H7 (cell line): ENCODE measurements at places on chromosomes 12 and 14.

DNA sequence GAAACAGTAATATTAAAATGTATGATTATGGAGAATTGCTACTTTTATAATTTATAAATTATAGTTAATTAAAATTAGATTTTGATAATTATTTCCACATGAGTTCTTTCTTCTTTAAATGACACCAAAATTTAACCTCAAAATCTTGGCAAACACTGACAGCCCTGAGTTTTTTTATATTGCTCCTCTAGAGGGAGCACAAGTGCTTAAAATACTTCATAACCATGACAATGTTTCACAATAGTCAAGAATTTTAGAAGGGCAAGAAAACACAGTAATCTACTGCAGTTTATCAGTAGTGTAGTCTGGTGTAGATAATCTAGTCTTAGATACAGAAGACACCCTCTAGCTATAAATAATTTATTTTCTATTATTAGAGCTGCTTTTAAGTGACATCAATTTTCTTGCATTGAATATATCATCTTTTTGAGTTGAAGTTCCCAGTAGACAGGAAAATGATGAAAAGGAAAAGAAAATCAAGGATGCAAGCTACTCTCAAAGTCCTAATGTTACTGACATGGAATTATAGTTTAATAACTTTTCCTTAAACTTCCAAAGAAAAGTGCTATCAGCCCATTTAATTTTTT is 14.3 kb upstream of the PTGER2 start:
- DNase-seq = peak; percentile 36

DNA sequence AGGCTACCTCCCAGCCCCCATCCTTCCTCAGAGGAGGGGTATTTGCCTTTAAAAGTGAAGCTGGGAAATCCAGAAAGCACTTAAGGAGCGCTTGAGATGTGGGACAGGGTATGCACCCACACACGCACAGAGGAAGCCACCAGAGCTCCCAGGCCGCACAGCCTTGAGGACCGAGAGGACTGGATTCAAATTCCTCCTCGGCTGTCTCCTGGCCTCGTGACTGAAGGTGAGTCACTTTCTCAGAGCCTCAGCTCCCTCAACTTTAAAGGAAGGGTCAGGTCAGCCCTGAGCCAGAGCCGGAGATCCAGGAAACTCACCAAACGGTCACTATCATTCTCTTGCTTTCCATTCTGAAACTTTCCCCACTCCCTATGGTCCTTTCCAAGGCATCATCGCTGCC is 37.6 kb downstream of the BCL11B start:
- DNase-seq = no peak

- DNase-seq = no peak
These were observed 51.5 kb downstream of the PSMA6 start for GRCh38 chr14:35343702-35344101.

DNA sequence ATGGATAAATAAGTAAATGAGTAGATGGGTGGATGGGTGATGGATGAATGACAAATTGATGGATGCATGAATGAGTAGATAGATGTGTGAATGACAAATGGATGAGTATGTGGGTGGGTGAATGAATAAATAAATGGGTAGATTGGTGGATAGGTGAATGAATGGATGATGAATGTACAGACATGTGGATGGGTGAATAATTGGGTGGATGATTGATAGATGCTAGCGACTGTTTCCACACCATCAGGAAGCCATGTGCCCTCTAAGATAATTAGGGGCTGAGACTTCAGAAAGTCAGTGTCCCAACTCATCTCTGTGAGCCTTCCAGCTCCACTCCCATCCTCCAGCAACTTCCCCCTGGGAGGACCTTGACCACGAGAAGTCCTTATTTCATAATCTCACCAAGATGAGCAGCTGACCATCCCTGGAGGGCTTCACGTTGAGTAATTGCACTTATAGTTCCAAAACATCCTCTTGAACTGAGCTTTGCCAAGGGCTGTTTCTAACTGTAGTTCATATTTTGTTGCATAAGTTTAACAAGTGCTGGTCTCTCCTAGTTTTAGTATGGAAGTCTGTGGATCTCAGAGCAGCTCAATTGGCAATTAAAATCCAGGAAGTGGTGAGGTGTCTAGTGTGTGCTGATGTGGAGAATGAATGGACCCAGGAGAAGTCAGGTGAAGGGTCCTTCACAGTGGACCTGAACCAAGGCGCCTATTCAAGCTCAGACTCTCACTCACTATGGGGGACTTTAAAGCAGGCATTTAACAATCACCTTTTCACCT is 295.7 kb downstream of the ADGRD1 start:
- no peak for DNase-seq

- DNase-seq = no peak
These were observed 67.2 kb upstream of the VASH1 start for GRCh38 chr14:76694106-76694505.

DNA sequence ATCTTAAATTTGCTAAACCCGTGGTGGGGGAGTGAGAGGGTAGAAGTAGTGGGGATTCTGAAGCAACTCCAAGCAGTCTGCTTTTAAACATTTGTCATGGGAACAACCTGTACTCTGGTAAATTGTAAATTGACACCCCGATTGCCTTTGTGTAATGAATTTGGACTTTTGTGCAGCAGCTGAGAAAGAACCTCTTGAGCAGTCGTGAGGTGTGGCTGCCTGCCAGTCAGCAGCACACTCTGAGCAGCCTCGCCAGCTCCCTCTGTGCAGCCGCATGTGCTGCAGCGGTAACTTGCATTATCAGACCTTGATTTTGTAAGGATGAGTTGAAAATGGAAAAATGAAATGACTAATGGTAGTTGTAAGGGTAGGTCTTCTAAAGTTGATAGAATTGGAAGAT is 74.3 kb downstream of the SUSD6 start:
- DNase-seq = no peak

DNA sequence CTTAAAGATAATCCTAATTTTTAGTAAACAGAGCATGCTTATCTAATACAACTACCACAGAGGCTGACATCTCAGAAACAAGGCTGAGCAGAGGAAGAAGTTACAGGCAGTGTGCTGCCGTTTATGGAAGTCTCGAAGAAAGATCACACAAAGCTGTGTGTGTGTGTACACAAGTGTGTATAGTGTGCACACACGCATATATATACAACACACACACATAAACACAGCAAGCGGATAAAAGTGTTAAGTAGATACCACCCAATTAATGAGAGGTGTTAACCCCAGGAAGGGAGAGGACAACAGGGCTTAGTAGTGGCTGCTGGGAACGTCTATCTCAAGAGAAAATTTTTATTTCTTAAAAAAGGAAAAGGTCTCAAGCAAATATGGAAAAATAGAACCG is 15.3 kb downstream of the CCDC88C start:
- no peak for DNase-seq

DNA sequence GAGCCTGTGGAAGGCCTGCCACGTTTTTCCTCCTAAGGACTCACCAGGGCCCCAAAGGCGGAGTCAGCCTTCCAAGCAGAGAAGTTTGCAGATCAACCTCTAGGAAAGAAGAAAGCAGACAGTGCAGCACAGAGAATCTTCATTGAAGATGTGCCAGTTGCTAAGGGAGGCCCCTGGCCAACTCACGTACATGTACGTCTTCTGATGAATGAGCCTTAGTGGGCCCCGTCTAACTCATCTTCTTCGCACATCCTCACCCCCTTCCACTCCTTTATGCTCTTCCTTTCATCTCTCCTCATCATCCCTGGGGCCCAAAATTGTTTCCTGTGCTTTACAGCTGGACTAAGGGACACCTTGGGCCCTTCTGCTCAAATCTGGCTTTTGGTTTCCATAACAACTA is 703.0 kb upstream of the TBX3 start:
- DNase-seq = no peak

DNA sequence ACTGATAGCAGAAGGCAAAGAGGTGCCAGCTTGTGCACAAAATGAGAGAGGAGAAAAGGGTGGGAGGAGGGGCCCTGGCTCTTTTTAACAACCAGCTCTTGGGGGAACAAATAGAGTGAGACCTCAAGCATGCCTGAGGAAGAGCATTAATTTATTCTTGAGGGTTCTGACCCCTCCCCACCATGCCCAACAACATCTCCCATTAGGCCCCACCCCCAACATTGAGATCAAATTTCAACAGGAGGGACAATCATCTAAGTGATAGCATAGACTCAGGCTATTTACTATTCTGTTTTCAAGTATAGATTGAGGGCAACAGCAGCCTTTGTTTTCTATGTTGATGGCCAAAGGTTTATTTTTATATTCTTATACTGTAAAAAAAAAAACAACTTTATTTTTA is 59.7 kb downstream of the FUT8 start:
- peak; percentile 57 for DNase-seq

- DNase-seq = no peak
These were observed 8.0 kb downstream of the SLC2A14 start for GRCh38 chr12:7864601-7865150.

- DNase-seq = no peak
These were observed 8.8 kb downstream of the DDX47 start for GRCh38 chr12:12821975-12822374.

- DNase-seq = no peak
These were observed 29.5 kb upstream of the FBXO34 start for GRCh38 chr14:55241673-55242072.
